Stimulated activated CD8-positive, alpha-beta memory T cell treated with anti-CD3 and anti-CD28 coated beads, Interleukin-7, amount 100 ng/mL, for 48 hours (primary cell): ENCODE measurements at places on chromosomes 1 and 21.
A peak's percentile ranks its signal among the peaks of the same experiment; 100 is the strongest.

GRCh38 chr1:192639607-192640368 is 3.8 kb downstream of the RGS13 start:
- no peak for DNase-seq

- DNase-seq = no peak
Measured at GRCh38 chr1:7579016-7579415, 192.1 kb upstream of the VAMP3 start.

- peak; percentile 18 for DNase-seq
Measured at GRCh38 chr1:204151552-204152309, at the start of gene ETNK2. Gene ETNK2 (minus strand): TSS chr1:204152044. CDS start chr1:204151852, 192 bp downstream.

DNA sequence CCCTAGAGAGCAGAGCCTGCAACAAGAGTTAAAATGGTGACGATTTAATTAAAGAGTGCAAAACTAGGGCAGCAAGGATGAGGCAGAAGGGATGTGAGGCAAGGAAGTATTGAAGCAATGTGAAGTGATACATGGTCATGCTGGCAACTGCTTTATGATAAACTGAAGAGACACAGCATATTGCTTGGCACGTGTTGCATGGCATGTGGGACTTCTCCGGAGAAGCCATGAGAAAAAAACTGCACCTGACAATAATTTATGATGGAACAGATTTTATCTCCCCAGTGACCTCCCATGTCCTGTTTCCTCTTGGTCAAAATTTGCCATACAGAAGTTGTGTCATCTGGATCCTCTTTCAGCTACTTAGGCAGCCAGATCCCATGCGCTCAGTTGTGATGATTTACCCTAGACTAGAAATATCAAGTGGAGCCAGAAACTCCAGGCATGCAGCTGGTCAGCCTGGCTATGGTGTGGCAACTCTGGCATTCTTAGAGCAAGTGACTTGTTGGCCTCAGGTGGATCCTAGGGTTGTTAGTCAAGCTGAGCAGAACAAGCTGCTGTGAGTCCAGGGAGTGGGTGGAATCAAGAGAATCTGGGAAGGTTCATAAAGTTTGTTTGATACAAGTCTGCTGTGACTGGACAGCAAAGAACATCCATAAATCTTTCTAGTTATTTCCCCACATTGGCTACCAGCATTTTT is 611.4 kb upstream of the USP24 start:
- DNase-seq = no peak

- no peak for DNase-seq
Measured at GRCh38 chr1:226973371-226973897, 33.3 kb downstream of the COQ8A start.

DNA sequence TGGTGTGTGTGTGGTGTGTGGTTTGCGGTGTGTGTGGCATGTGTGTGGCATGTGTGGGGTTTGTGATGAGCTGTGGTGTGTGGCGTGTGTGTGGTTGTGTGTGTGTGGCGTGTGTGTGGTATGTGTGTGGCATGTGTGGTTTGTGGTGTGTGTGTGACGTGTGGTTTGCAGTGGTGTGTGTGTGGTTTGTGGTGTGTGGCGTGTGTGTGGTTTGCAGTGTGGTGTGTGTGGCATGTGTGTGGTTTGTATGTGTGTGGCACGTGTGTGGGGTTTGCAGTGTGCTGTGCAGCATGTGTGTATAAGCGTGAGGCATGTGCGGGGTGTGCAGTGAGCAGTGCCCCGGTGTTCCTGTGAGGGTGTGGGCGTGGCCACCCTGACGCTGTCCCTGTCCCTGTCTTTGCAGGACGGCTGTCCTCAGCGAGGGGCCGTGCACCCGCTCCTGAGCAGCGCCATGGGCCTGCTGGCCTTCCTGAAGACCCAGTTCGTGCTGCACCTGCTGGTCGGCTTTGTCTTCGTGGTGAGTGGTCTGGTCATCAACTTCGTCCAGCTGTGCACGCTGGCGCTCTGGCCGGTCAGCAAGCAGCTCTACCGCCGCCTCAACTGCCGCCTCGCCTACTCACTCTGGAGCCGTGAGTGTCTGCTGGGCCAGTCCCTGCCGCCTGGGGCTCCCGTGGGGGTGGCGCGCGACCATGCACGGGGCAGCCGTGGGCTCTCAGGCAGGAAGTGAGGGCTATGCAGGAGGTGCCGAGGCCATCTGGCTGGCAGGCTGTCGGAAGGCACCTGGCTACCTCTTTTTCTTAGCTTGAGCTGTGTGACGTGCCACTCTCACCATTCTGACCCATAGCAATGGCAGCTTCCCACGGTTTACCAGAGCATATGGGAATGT is 52.6 kb upstream of the TRAPPC10 start:
- DNase-seq = no peak

DNA sequence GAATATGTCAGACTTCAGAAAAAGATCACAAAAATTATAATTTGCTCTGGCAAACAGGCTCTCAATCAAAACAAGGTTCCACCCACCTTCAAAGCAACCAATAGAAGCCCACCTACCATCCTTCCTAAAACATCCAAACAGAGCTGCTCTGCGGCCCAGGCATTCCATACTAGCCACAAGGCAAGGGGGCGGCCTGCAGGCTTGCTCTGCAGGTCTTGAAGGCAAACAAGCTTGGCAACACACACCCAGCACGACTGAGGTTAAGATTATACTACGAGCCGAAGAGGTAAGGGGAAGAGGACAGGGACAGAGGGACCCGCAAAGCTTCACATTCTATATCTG is 207.3 kb downstream of the SLC45A1 start:
- peak; percentile 23 for DNase-seq

GRCh38 chr1:175576865-175577264 is 166.5 kb downstream of the TNR start:
- no peak for DNase-seq

DNA sequence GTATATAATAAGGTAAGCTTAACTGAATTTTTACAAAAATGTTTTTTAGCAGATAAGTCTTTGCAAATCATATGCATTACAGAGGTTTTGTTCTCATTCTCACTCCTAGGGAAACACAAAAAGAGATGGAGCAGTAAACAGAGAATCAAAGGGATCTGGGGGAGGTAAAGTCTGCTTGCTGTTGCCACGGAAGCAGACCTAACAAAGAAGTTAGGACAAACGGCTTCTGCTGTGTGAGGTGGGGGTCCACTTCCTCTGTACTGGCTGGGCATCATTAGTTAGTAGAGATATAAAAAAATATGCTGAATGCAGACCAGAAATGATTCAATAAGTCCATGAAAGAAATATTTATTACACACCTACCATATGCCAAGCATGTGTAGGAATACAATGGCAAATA is 34.2 kb downstream of the GJA5 start:
- no peak for DNase-seq

GRCh38 chr1:21763694-21764419 is 19.1 kb downstream of the USP48 start:
- DNase-seq = no peak
